ENCODE measurements at places on chromosomes 1 and 21.

GRCh38 chr1:231953660-231954059 lies 327.1 kb downstream of the DISC1 start:
- DNase-seq: no peak

GRCh38 chr1:159647616-159648015 lies 60.0 kb downstream of the APCS start:
- no peak for DNase-seq

DNA sequence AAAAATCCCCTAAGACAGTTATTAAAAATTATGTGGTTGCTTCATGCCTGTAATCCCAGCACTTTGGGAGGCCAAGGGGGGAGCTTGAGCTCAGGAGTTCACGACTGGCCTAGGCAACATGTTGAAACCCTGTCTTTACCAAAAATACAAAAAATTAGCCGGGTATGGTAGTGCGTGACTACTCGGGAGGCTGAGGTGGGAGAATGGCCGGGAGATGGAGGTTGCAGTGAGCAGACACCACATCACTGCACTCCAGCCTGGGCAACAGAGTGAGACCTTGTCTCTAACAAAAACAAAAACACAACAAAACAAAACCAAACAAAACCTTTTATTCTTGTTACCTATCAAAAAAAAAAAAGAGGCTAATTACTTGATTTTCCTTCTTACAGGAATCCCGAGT lies 2.1 kb downstream of the ELK4 start:
- DNase-seq: no peak

DNA sequence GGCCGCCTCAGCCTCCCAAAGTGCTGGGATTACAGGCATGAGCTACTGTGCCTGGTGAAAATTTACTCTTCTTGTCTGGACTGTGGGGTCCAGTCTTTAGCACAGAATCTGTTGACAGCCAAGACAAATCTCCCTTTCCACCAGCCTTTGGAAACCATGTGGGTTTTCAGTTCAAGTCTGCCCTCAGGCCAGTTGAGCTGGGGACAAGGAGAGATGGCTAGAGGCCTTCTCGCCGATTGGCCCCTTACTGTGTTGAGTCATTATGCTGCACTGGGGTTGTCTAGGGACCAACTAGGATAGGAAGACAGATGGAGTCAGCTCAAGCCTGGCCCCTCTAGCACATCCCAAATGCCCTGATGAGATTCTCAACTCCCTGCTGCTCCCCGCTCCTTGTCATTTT lies 8.6 kb upstream of the NKAIN1 start:
- DNase-seq: no peak

DNA sequence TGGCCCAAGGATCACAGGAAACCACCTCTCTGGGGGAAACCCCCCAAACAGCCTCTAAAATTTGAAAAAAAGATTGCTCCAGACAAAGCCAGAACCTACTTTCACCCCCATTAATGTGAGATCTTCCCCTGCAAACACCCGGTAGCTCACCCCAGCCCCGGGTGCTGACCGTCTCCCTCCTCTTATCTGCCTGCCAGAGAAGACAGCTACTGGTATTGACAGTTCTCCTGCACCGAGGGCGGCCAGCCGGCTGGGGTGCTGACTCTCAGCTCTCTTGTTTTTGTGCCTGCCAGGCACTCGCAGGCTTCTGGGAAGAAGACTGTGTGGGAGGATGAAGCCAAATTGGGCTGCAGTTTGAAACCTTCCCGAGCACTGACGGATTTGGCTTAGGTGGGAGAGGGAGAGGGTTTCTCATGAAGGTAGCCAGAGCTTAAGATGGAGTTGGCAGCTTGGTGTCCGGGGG lies 48.2 kb downstream of the RASSF5 start:
- DNase-seq: no peak

DNA sequence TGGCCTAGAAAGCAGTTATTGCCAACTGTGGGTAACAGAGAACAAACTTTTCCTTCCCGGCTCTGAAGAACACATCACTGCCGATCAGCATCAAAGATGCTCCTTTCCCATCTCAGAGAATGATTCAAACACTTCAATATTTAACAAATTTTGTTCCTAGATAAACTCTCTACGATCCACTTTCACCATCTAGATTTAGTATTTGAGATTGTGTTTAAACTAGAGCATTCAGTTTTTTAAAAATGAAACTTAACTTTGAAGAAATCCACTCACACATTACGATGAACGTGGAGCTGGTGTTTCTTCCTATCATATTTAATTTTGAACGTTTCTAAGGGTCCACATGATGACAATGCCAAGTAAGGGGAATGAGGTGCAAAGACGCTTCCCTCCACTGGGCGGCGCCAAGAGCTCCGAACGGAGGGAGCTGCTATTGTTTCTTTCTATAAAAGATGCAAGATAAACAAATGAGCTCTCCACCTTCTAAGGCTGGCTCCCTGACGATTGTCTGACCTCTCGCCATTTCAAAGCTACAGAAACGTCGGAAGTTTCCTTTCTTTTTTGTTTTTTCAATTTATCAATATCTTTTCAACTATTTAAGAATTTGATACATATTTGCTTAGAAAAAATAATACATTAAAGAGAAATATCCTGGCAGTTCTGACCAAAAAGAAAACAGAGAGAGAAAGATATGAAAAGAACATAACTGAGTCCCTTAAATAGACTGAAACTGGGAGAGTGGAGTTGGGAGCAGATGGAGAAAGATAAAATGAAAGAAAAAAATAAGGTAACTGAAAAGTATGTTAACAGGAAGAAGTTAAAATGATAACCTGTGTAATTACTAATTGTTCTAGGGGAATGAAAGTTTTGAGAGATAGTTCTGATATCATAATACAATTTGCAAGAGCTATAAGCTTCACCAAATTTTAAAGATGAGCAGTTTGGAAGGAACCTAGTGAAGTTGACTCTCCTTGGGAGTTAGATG lies 4.4 kb upstream of the BARHL2 start:
- DNase-seq: no peak

- DNase-seq: no peak
Measured at GRCh38 chr1:183842795-183843144, 37.9 kb downstream of the RGL1 start.

Data from NT2/D1 (cell line).